SHP77 (cell line): ENCODE measurements at places on chromosomes 7 and 10.

DNA sequence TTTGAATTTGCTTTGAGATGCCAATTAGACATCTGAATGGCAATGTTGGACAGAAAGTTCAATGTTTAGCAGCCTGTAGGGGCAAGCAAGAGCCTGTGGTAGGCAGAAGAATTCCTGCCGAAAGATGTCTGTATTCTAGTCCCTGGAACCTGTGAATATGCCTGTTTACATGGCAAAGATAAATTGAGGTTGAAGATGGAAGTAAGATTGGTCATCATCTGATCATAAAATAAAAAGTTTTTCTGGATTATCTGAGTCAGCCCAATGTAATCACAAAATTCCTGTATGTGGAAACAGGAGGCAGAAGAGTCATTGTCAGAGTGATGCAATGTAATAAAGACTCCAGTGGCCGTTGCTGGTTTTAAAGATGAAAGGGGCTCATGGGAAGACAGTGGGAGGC lies 430.5 kb downstream of the MDFIC start:
- no peak for DNase-seq

- DNase-seq, result no peak
Measured at GRCh38 chr10:100204370-100204769, 18.5 kb upstream of the ERLIN1 start.

DNA sequence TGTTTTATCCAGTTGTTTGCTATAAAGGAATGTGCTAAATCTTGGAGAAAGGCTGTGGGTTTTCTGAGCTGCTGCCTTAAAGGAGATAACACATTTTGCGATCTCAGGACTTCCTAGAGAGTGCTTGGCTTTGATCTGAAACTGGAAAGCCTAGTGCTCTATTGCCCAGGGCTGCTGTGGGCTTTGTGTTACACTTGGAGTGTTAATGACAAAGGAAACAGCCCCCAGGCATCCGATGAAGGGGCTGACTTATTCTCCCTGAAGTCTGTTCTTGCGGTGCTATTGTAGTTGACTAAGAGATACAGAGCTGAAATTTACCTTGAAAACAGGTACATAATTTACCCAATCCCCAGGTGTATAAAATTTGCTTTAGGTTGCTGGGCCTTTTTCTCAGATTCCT lies 74.5 kb downstream of the SND1 start:
- DNase-seq, result no peak

GRCh38 chr10:73997461-73997786 lies 492 bp upstream of the VCL start:
- no peak for DNase-seq

DNA sequence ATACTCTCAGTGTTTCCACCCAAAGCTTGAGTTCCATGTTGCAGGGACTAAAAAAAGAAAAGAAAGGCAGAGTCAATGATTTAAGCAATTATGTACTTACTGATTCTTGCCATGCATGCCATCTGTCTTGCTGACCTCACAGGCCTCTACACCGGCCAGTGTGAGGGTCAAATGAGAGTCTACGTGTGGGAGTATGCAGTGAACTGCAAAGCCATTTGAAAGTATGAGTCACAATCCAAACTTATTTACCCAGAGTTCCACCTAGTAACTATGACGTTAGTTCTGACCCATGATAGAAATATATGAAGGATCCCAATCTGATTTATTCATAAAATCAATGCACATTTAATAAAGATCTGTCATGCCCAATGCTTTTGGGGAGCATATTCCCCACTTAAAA lies 26.5 kb downstream of the PDE1C start:
- no peak for DNase-seq

DNA sequence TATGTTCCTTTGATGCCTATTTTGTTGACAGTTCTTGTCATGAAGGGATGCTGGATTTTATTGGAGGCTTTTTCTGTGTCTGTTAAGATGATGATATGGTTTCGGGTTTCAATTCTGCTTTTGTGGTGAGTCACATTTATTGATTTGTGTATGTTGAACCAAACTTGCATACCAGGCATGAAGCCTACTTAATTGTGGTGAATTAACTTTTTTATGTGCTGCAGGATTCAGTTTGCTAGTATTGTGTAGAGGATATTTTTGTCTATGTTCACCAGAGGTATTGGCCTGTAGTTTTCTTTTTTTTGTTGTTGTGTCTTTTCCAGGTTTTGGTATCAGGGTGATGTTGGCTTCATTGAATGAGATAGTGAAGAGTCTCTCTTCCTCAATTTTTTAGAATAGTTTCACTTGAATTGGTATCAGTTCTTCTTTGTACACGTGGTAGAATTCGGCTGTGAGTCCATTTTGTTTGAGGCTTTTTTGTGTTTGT lies 345.9 kb downstream of the KIF20B start:
- no peak for DNase-seq

DNA sequence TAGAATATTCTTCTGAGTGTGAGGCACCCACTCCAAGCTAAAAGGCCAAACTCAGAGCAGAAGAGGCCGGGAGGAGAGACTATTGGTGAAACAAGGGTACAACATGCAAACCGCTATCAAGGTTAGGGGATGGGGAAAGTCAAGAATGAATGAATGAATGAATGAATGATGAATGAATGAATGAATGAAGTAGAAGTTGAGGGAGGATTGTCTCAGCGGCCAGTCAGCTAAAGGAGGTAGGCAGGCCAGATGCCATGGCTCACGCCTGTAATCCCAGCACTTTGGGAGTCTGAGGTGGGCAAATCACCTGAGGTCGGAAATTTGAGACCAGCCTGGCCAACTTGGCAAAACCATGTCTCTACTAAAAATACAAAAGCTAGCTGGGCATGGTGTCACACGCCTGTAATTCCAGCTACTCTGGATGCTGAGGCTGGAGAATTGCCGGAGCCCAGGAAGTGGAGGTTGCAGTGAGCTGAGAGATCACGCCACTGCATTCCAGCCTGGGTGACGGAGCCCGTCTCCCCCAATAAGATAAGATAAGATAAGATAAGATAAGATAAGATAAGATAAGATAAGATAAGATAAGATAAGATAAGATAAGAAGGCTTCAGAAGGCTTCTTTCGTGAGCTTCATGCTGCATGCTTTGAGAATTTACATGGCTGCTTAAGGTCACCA lies 250.8 kb downstream of the CCDC3 start:
- DNase-seq, result no peak

- no peak for DNase-seq
Measured at GRCh38 chr7:42624471-42624870, 287.4 kb downstream of the C7orf25 start.
